ENCODE measurements at places on chromosomes 7 and 10.

GRCh38 chr10:126617733-126618132 lies 52.8 kb downstream of the C10orf90 start:
- DNase-seq = no peak

DNA sequence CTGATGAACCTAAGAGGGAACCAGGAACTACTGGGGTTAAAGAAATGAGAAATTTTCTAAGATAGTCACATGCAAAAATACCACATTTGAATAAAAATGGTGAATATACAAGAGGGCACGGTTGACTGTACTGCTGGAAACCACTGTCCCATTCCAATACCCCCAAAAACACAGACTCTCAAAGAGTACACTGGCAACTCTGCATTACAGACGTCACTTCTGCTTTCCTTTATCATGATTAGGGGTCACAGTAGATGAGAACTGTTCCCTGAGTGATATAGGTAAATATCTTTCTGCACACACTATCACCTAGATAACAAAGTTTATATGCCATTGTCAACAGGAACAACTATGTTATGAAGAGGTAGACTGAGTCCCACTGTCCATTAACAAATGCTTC lies 69.5 kb downstream of the RAPGEF5 start:
- DNase-seq = no peak

- DNase-seq = no peak
These were observed 735 bp downstream of the JCAD start for GRCh38 chr10:30058570-30059132.

DNA sequence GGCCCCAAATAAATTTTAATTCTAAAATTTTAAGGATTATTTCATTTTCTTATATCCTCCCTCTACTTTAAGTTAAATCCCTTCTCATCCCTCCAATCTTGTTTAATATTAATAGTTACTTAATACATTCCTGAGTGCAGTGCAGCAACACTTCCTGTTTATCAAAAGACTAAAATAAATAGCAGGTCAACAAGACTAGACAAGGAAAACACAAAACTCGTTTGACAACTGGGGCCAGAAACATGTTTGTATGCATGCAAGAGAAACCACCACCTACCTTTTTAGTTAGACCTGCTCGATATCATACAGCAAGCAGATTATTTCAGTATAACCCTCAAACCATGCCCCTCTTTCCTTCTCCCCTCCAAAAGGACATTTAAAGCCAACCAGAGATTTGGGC lies 95.8 kb downstream of the PARD3 start:
- DNase-seq = no peak

DNA sequence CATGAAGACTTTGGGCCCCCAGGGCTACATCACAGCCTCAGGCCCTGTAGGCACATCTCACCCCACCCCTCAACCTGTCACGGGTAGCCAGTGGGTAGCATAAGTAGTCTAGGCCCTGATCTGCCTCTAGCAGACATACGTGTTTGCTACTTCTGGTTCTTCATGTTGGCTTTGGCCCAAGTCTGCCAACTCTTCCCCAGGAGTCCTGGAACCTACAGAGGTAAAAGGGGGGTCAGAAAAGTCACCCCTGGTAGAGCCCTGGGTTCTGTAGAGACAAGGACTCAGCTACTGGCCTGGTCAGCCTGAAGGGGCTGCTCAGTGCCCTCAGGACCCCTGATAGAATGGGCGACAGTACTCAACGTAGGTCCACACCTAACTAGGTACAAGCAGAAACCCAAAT lies 67.5 kb upstream of the UNC5B start:
- no peak for DNase-seq
